ENCODE measurements at places on chromosomes 11 and 22.

- DNase-seq = no peak
Measured at GRCh38 chr11:66107600-66108510, 37.8 kb downstream of the PACS1 start.

DNA sequence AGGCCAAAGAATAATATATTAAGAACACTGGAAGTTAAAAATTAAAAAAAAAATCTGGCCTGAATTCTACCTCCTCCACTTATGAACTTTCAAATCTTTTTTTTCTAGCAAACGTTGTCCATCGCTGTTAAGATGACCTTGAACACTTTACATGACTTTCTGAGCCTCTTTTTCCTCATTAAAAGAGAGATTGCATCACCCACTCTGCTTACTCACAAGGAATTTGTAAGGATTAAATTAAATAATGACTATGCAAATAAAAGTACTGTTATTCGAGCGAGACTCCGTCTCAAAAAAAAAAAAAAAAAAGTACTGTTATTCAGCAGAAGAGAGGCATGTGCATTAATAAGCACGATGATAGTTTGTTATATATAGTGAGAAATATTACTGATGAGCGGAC lies 285.1 kb upstream of the CCDC90B start:
- no peak for DNase-seq

- no peak for DNase-seq
Measured at GRCh38 chr11:25587496-25587895, 744.4 kb upstream of the ANO3 start.

- no peak for DNase-seq
Measured at GRCh38 chr11:79045018-79045799, 395.6 kb downstream of the TENM4 start.

GRCh38 chr22:27493796-27494195 lies 307.8 kb downstream of the MN1 start:
- DNase-seq = no peak

Data from DMS53 (cell line).